ENCODE measurements at places on chromosomes 11 and 22.

DNA sequence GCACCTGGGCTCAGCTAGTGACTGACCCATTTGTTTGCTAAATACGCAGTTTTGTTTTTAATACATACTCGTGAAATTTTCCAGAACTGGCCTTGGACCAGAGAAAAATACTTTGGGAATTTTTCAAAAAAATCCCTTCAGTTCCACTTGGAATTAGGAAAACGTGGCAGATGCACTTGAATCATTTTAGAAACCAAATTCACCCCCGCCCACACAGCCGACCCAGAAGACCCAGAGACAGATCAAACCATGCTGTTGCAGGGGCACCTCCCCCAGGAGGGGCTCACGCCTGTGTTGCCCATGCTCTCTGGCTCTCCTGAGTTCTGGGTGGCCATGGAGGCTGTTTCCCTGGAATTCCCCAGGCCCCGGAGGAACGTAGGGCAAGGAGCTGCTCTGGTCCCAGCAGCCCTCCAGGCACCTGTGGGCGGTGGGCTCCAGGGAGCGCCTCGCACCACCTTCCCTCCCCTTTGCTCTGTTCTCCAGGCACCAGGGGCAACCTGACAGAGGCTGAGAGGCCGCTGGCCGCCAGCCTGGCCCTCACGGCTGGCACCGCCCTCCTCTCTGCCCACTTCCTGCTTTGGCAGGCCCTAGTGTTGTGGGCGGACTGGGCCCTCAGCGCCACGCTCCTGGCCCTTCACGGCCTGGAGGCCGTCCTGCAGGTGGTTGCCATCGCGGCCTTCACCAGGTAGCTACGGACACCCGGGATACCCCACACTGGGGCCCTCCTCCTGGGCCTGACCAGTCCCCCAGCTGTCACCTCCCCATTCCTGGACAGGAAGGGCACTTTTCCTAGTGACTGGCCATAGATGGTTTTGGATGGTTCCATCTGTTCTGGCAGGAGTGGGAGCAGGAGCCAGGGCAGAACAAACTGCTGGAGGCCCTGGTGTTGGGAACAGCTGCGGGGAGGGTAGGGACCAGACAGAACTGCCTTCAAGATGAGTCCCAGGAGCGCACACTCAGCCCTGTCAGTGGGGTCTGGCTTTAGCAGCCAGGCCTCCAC lies 3.3 kb upstream of the EPS8L2 start:
- no peak for DNase-seq

DNA sequence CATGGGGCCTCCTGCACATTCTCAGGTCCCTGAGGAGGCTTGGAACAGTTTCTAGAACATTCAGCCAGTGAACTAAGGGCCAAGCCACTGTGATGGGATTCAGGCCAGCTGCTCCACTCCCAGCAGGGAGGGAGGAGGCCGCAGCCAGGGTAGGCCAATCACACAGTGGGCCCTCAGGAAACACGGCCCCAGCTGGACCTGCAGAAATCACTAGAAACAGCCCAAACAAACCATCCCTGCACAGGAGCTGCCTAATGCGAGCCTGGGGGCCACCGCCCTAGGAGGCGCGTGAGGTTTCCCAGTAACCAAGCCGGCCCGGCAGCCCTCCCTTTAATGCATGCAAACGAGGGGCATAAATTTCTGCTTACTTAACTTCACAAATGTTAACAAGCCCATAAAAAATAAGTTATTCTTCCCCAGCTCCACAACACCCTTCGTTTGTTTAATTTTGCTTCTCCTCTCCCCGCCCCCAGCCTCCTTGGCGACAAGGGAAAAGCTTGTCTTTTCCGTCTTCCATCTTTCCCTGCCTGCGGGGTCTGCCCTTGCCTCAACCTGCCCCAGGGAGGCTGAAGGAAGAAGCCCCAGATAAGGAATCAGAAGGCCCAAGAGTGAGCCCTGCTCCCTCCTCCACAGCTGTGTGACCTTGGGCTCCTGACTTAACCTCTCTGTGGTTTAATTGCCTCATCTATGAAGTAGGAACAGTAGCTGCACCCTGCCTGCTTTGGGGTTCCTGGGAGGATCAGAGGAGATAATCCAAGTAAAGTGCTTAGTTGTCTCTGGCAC lies 25.7 kb downstream of the ELFN2 start:
- DNase-seq = no peak

GRCh38 chr11:85976525-85976924 lies 92.4 kb downstream of the PICALM start:
- no peak for DNase-seq

DNA sequence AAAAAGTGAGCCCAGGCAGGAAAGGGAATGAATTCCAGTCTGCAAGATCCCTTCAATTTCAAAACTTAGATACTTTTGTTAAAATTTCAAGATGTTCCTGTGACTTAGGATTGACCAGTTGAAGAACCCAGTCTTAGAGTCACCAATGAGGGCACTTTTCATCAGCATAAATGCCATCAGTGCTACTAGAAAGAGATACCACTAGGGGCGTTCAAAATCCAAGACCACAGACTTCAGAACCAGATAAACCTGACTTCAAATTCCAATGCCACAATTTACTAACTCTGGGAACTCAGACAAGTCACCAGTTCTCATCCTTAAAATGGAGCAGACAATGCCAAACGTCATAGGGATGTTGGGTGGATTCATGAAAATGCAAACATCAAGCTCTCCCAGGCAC lies 523.2 kb downstream of the BUD13 start:
- no peak for DNase-seq

- no peak for DNase-seq
Measured at GRCh38 chr22:29587938-29588699, 7.2 kb upstream of the NIPSNAP1 start.

DNA sequence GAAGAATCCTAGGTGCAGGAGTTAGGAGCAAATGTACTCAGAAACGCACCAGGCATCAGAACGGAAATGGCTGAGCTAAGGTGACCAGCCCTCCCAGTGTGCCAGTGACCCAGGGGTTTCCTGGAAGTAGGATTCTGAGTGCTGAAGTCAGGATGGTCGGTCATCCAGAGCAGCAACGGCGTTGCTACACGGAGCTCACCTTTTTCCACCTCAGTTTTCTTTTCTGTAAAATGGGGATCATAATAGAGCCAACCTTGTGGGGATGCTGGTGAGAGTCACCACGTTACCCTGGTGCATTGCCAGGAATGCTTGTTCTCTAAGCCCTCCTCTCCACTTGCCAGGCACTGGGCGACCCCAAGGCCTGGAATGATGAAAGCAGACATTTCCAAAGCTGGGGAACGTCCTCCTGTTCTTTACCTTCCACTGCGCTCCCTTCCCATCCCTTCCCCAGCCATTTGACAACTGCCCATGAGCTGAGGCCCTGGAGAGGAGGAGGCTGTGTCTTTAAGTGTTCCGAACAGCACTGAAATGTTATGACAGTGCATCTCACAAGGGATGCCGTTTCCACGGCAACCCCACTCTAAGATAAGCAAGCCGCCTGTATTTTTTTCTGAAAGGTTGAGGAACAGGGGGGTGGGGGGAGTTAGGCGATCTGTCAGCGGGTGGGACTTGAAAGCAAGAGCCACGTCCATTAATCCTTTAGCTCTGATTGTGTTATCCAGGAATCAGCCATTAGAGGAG lies 66.8 kb downstream of the TSPAN18 start:
- DNase-seq = no peak

DNA sequence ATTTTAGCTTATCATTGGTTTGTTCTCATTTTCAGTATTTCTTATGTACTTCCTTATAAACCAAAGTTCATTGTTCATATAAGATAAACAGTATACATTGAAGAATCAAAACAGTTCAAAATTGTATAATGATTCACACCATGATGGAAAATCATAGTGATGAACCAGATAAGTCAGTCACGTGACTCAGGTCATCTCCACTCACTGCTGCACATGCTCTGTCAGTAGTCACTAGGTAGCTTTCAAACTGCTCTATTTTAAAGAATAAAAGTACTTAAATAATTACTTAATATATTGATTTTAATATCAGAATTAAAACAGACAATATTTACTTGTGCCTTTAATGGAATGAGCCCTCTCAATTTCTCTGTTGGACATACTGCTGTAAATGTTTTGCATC lies 37.5 kb downstream of the PDHX start:
- no peak for DNase-seq

GRCh38 chr11:111642542-111642941 lies 40.3 kb downstream of the SIK2 start:
- DNase-seq = no peak

- DNase-seq = peak; percentile 90
Measured at GRCh38 chr11:10307400-10308200, 2.7 kb downstream of the ADM start.

DNA sequence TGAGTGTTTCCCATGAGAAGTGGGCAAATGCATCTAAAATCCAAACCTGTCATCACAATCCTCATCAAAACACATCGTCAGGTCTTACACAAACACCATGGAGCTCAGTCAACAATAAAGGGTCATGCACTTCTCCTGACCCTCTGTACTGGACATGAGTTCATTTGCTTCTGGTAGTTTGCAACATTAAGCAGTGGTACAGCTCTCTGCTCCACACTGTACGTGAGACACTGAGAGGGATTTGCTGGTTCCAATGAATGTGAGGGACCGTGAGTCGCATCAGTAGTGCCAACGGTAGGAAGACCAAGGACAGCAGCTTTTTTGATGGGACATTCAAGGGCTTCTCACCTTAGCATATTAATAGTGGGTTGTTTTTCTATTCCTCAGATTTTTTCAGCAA lies 752.3 kb downstream of the OPCML start:
- no peak for DNase-seq

DNA sequence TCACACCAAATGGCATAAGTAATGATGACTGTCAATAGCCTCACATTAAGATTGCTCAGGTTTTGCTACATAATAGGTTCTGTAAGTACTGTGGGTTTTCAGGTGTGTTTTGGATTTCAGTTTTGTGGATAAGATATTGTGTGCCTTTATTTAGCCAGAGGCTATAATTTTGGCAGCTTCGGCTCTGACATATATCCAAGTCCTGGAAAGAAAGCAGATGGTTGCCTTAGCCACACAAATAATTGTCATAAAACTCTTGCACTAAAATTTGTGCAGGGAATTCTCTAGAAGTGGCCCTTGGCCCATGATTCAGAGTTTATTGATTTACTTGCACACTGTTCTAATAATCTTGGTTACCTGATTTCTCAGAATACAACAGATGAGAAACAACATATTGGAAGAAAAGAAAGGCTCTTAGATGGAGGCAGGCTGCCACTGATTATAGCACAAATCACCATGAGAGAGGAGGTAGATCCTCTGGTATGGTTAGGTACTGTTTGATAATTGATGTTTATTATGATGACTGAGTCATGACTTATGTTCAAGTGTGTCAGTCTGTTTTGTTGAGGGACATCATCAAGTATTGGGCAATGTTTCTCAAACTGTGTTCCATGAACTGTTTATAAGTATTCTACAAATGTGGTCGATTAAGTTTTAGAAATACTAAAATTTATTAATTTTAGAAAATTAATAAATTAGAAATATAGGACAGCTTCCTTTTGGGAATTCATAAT lies 9.6 kb downstream of the REXO2 start:
- DNase-seq = no peak

DNA sequence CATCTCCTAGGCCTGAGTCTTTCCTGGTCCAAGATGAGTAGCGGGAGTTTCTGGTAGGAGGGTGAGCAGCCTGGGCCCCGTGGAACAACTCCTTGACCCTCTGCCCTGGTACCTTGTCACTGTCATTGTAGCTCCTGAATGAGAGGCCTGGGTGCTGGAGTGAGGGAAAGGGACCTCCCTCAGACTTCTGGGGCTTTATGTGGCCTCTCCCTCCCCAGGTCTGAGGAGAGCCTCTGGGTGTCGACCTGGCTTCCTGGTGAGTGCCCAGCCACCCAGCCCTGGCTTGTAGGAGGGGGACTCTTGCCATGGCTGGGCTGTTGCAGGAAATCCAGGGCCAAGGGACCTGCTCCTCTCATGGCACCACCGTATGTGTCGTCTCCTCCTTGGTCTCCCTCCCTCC lies 3.9 kb downstream of the P2RY2 start:
- DNase-seq = no peak

DNA sequence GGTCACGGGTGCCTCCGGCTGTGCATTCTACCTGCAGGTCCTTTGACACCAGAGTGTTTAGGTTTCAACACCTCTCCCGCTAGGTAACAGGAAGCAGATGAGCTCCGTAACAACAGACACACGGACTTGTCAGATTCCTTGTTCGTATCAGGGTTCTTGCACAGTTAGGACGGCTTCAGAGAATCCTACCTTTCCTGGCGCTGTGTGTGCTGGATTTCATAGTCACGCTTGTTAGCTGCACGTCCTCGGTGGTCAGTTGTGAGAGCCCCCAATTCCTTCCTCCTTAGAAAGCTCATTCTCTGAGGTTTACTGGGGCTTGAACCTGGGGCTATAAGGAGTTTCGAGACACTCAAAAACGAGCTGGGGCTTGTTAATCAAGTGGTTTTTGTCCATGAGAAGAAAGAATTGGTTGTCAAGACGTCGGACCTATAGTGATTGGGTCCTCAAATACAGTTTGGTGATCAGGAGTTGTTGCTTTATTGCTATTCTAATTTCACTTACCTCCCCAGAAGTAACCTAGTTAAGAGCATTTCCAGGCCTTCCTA lies 664 bp downstream of the DDB2 start:
- DNase-seq = no peak

- no peak for DNase-seq
Measured at GRCh38 chr11:17691550-17691949, 27.8 kb upstream of the MYOD1 start.

DNA sequence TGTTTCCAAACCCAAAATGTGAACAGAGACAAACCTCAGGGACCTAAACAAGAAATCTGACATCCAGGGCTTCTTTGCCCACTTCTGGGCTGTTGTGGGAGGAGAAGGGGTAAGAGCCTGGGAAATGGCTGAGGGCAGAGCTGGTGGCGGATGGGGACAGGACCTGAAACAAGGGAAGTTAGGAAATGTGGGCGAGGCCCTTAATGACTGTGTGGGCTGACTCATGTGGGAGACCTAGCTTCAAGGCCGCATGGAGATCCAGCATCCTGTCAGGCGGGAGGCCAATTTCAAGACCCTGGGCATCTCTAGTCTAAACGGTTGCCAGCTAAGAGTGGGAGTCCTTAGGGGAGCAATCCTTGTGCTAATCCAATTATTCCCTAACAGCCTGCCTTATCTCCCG lies 2.1 kb upstream of the OAF start:
- DNase-seq = no peak

DNA sequence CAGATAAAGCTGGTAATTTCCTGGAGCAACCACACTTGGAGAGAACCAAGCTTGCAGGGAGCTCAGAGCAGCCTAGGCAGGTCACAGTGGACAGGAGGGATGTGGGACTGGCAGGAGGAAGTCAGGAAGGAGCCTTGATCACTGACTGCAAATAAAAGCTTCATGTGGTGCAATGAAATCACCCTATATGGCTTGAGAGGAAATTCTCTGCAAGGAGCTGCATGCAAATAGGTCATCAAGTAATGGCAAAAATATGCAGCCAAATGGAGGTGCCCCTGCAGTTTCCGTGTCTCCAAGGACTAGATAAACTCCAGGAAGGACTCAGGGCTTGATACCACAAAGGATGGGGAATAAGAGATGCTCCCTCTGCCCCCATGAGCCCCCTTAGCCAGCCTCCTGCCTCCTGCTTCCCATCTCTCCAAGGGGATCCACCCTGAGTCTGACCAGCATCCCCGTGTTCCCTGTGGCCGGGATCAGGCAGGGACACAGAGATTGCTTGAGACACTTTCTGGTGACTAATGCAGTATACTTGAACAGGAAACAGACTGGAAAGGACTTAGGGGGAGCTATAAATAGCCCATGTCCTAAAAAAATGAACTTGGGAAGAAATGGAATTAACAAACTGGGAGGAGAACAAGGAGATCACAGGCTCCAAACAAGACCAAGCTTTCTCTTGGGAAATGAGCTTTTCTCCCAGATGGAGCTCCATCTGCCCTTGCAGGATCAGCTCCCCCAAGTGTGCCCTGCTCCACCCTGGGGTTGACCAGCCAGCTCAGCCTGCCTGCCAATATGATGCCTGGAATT lies 23.9 kb upstream of the MICAL2 start:
- no peak for DNase-seq

All from stimulated activated CD4-positive, alpha-beta T cell treated with anti-CD3 and anti-CD28 coated beads, Interleukin-15, amount 100 ng/mL, for 24 hours (primary cell).